ENCODE measurements at places on chromosomes 4 and X.

DNA sequence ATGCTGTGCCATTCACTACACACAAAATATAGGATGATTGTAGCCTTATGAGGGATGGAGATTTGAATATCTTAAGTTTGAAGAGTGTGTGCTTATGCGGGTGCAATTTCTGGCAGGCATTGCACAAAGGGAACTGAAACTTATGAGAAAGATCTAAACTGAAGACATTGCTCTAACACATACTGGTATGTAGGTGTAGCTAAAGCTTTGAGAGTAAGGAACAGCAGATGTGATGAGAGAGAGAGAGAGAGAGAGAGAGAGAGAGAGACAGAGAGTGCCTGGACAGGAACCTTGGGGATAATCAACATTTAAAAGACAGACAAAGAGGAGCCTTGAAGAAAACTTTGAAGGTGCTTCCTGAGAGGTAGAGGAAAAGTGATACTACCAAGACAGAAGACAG, 379.7 kb downstream of the SPRY1 start:
- DNase-seq: no peak

- DNase-seq: no peak
Measured at GRCh38 chrX:24676403-24677024, 17.2 kb upstream of the POLA1 start.

DNA sequence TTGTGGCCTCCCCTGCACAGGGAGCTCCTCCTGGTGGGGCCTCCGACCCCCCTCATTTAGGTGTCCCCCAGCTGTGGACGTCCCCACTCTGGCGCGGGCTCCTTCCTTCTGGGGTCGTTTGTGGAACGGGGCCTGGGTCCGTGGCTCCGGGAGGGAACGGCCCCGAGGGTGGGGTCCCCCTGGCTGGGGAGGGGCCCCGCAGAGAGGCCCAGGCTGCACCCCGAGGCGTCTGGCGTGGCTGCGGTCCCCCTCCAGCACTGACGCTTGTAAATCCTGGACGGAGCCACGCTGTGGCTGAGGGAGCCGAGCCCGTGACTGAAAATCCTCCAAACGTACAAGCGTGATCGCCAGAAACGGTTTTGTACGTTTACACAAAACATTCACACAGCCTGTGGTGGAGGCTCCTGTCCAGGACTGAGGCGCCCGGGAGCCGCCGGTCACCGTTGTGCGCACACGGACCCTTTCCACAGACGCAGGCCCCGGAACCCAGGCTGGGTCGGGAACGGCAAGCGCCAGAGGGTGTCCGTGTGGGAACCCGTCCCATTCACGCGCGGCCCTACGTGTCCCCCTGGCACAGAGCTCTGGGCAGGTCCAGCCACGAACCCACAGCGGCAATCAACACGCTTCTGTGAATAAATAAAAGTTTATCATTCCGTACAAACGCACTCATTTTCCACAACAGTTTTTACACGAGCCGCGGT, 15.2 kb upstream of the GTPBP6 start:
- peak; percentile 59 for DNase-seq

DNA sequence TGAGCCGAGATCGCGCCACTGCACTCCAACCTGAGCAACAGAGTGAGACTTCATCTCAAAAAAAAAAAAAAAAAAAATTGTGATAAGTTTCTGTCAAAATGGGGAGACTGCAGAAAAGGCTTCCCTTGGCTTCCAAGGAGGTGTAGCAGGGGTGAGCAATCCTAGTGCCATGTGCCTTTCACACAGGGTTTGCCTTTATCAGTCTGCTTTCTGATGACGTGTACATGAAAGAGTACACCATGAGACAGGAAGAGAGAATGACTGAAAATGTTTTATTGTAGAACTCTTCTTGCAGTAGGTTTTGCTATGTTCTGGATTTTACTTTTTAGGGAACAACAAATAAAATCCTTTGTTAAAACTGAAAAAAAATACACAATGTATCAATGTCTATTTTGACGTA, 23.4 kb upstream of the ZFP42 start:
- DNase-seq: no peak

DNA sequence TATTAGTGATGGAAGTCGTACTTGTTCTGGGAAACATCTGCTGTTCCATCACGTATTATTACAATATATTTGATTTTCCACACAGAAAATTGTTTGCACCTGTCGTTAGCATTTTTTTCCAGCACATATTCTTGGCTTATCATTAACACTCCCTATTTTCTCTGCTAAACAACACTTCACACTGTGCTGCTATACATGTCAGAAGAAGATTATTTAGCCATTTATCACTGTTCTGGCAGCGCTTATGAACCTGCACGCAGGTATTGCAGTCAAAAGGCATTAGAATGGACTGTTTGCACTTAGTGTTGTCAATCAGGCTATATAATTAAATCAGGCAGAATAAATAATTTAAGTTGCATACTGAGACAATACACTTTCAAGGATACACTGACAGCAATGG, 218.6 kb downstream of the CHM start:
- DNase-seq: no peak

DNA sequence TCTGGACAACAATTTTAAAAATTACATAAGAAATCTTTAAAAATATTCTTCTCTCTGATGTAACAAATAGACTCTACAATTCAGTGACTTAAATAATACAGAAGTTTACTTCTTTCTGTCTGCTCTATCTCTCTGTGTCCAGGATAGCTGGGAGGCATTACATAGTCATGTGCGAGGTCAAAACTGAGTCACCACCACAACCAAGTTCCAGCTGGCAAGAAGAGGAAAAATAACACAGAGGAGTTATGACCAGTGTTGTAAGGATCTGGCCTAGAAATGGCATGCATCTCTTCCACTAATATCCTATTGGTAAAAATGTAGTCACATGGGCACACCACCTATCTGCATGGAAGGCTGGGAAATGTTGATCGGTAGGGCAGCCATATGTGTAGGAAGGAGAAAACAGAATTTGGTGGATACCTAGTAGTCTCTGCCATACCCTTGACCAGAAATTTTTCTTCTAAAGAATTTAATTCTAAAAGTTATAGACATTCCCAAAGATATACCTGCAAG, 39.4 kb upstream of the WDFY3 start:
- DNase-seq: no peak

DNA sequence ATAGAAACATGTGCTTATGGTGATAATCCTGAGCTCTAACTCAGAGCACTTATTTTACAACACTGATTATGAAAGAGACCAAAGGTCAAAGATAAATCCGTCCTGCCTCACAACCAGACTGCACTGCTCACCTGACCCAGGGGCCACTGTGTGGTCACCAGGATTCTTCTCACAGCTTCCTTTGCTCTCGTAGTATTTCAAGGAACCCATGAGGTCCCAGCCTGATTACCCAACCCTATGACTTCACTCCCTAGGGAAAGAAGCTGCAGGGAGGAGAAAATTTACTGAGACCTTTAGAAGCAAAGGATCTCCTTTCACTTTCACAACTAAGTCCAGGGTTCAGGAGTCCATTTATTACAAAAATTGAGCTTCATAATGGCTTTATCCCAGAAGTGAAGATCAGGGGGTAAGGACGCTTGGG, 9.6 kb downstream of the SLC25A5 start:
- no peak for DNase-seq

GRCh38 chrX:110125446-110126162, 122.7 kb downstream of the TMEM164 start:
- no peak for DNase-seq

DNA sequence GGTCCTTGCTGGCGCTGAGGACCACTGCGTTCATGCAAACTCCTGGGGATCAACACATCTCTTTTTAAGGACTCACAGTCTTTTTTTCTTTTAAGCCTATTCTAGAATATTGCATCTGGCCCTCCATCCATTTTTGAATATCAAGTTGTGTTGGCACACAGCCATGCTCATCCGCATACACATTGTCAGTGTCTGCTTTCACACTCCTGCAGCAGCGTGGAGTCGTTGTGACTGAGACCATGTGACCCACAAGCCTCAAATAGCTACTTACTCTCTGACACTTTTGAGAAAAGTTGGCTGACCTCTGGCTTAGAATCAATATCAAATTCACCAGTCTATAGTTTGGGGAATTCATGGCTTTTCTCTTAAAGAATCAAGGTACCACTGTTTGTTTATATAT, 191.8 kb upstream of the S100G start:
- no peak for DNase-seq

- DNase-seq: no peak
Measured at GRCh38 chr4:179631321-179631720, 2189.1 kb upstream of the AGA start.

DNA sequence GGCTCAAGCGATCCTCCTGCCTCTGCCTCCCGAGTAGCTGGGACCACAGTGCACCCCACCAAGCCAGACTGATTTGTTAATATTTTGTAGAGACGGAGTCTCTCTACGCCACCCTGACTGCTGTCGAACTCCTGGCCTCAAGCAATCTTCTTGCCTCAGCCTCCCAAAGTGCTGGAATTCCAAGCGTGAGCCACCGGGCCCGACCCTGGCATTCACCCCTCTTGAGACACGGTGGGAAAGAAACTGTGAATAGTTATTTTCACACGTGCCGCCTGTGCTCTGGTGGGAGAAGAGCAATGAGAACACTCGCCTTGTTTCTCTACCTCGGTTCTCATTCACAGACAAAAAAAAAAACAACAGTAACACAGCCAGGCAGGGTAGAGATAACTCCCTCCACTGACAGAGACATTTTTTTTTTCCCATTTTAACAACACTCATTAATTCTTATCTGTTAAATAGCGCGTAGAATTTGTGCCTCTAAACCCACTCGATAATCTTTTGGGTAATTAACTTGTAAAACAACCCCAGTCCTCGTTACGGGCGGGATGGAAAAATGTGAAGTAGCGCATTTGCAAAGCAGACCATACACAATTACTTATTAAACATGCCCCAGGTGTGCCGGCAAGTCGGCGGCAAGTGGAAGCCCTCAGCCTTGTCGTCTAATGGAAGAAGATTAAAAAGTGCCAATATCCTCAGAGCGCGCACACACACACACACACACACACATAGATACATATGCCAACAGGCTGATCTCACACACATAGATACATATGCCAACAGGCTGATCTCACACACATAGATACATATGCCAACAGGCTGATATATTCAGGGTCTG, 103.3 kb downstream of the DHRSX start:
- DNase-seq: no peak

- no peak for DNase-seq
Measured at GRCh38 chr4:144575181-144575580, 70.8 kb upstream of the HHIP start.

- DNase-seq: no peak
Measured at GRCh38 chrX:30931920-30932319, 42.9 kb upstream of the TAB3 start.

GRCh38 chrX:128975745-128976144, 547.5 kb downstream of the SMARCA1 start:
- DNase-seq: no peak

GRCh38 chr4:29927895-29928294, 792.3 kb upstream of the PCDH7 start:
- no peak for DNase-seq

DNA sequence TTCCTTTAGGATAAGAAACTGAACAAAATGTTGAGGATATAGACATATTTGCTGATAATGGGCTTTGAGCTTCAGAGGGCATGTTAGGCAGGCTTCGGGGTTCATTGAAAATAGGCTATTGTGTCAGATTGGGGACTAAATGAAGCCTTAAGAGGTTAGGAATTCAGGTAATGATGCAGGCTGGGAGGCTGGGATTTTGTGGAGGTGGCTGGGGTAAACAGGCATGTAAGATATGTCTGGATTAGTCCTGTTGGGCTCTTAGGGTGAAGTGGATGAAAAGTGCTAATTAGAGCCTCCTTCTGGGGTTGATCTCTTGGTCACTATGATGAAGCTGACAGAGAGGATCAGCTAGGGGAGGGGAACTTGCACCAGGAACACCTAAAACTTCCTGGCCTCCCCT, 80.2 kb upstream of the ESX1 start:
- no peak for DNase-seq

DNA sequence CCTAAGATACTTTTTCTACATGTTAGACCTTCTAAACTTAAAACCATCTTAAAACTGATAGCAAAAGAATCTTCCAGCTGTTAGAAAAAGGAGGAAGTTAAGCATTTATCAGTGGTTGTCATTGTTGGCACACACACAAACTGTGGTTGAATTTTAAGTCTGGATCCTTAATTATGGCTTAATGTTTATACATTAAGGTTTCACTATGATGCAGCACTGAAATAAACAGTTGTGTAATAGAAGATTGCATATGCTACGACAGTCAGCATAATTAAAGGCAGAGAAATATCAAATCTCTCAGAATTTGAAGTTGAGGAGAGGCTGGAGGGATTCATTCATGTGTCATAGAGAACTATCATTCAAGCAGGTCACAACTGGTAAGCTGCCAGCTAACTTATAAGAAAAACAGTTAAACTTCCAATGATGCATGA, 32.3 kb downstream of the ADGRA3 start:
- no peak for DNase-seq

- DNase-seq: no peak
Measured at GRCh38 chrX:47212381-47213293, 5.8 kb upstream of the CDK16 start.

- no peak for DNase-seq
Measured at GRCh38 chr4:62208921-62209320, 1008.8 kb downstream of the ADGRL3 start.

DNA sequence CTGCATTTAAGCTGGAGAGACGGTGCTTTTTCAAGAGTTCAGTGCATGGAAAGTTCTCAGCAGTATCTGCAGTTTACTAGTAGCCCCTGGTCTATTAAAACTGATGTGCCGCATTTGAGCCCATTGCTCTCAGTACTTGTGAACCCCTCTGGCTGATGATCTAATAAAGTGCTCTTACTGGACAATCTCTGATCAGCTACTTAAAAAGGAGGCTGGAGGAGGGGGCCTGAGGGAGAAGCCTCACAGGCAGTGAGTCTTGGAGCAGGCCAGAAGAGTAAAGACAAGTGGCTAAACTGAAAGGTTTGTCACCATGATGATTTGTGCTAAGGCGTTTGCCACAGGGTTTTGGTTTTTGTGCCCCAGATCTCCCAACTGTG, 138.5 kb downstream of the ARX start:
- no peak for DNase-seq

DNA sequence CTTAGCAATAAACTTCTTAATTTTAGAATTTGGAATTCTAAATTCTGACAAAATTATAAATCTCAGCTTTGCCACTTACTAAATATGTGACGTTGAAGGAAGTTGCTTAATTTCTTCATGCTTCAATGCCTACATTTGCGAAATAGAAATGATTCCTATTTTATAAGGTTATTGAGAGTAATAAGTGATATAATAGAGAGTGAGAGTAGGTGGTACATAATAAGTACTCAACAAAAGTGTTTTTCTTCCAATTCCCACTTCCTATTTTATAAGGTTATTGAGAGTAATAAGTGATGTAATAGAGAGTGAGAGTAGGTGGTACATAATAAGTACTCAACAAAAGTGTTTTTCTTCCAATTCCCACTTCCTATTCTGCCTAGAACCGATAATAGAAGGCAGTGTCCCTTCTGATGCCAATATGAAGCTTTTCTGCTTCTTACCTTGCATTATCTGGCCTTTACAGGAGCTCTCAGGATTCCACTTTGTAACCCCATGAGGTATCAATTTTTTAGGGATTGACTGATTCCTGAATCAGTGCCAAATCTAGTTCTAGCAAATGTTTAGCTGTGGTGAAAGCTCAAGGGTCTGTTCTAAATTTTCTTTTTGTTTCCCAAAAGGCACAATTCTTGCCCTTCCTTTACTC, 31.4 kb downstream of the VSIG4 start:
- no peak for DNase-seq

Measured in RWPE2 (cell line).